ENCODE measurements at places on chromosomes 7 and 10. TPM values are rescaled to one million over a fixed set of nuclear protein-coding genes. Genes with fewer than 3 reads are reported as not detected.

- no peaks in the 10 kb centered on the region for H3K4me1 ChIP-seq
- H3K27ac ChIP-seq: no peak overlapping the region
- no peaks in the 10 kb centered on the region for H3K36me3 ChIP-seq
- H3K27me3 ChIP-seq: no peaks in the 10 kb centered on the region
- H3K4me3 ChIP-seq: no peak overlapping the region
- no peak for DNase-seq
These were observed 79.0 kb upstream of the ODAD2 start for GRCh38 chr10:28077889-28078288.

GRCh38 chr10:72637398-72637857, 11.5 kb upstream of the MICU1 start:
- H3K36me3 ChIP-seq: no peaks in the 10 kb centered on the region
- H3K4me3 ChIP-seq: no peak overlapping the region
- no peak overlapping the region for H3K27ac ChIP-seq
- H3K4me1 ChIP-seq: no peaks in the 10 kb centered on the region

DNA sequence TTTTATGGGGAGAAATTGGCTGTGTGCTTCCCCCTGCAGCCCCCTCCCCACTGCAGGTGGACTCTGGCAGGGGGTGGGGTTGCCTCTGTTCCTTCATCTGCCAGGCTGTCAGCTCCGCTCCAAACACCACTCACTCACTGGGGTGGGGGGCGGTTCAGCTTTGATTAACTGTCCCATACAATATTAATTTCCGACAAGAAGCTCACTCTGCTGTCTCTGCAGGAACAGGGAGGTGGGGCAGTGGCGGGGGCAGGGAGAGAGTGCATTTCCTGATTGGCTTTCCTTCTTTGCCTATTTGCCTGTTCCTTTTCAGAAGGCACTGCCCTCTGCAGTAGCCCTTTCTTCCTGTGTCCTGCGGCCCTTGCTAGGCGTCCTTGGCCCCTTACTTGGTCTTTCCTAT, 500.8 kb downstream of the PLXNA4 start:
- H3K27ac ChIP-seq: no peak overlapping the region
- no peaks in the 10 kb centered on the region for H3K4me1 ChIP-seq
- no peak for DNase-seq
- H3K27me3 ChIP-seq: no peaks in the 10 kb centered on the region
- no peaks in the 10 kb centered on the region for H3K36me3 ChIP-seq

DNA sequence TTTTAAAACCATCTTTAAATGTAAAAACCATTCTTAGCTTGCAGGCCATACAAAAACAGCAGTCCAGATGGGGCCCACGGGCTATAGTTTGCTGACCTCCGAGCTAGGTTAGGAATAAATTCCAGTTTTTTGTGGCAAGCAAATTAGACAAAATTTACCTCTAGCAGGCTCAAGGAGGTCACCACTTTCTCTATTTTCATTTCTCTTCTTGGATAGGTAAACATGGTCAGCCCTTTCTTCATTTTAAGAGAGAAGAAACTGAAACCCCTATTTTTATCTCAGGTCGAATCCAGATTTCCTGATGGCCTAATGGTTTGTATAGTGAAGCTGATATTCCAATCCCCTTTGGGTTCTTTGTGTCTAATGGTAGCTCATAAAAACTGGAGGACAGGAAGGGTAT, 10.7 kb downstream of the IKZF5 start:
- H3K27me3 ChIP-seq: no peaks in the 10 kb centered on the region
- H3K4me3 ChIP-seq: no peak overlapping the region
- H3K4me1 ChIP-seq: no peaks in the 10 kb centered on the region
- no peak overlapping the region for H3K27ac ChIP-seq
- no peaks in the 10 kb centered on the region for H3K36me3 ChIP-seq
- no peak for DNase-seq

- no peak overlapping the region for H3K4me3 ChIP-seq
- peaks cover 11% of the 10 kb centered on the region for H3K27me3 ChIP-seq
These were observed 133.2 kb downstream of the DNAJB6 start for GRCh38 chr7:157470017-157470322.

DNA sequence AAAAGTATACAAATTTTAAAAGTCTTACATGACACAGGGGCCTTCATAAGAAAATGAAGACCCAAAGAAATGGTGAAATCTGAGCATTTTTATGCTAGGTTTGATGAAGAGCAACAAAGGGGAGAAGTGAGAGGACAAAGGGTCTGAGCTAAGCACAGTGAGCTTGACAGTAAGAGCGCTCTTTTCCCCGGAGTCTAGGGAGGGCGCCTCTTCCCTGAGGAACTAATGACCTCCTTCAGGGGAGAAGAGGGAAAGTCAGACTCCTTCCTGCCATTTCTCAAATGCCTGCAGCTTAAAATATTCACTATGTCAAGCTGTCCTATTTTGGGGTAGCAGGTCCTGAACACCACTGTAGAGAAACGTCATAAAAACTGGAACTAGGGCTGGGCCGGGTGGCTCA, 18.1 kb upstream of the PAXIP1 start:
- no peaks in the 10 kb centered on the region for H3K36me3 ChIP-seq
- no peak overlapping the region for H3K27ac ChIP-seq
- H3K4me1 ChIP-seq: no peaks in the 10 kb centered on the region
- H3K4me3 ChIP-seq: no peak overlapping the region

DNA sequence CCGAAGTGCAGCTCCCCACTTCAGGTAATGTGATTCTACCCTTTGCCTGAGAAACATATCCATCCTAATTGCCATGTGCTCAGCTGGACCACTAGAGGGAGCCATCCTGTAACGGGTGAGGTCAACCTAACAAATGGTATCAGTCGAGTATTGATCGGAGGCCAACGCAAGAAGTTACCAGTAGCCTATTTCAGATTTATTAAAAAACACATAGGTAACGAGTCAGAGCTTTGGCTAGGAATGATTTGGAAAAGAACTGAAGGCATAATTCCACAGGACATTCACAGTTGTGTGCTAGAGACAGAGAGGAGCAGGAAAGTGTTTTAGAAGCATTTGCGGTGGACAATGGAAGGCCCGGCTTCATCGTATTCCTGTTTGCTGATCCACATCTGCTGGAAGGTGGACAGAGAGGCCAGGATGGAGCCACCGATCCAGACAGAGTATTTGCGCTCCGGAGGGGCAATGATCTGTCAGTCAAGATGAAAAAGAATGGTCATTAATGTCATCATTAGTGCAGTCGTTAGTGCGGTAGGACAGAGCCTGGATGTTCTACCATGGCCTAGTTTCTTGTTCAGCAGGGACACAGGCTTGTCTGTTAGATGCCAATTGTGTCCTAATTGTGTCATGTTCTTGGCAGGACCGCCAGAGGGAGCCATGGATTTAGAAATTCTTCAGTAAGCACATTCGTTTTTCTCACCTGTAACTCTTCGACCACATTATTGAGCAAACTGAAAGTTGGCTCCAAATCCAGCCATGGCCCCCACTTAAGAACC, 17.5 kb downstream of the ACTA2 start:
- peak; percentile 75 for DNase-seq
- H3K4me1 ChIP-seq: no peaks in the 10 kb centered on the region
- H3K27me3 ChIP-seq: no peaks in the 10 kb centered on the region
- no peak overlapping the region for H3K4me3 ChIP-seq

- peak overlapping the region; percentile 94 for H3K4me3 ChIP-seq
- H3K36me3 ChIP-seq: no peaks in the 10 kb centered on the region
- H3K4me1 ChIP-seq: no peaks in the 10 kb centered on the region
- H3K27ac ChIP-seq: peak overlapping the region; percentile 96
- DNase-seq: no peak
These were observed 718 bp upstream of the FZD1 start for GRCh38 chr7:91263384-91264045.

- no peaks in the 10 kb centered on the region for H3K36me3 ChIP-seq
- no peaks in the 10 kb centered on the region for H3K4me1 ChIP-seq
- H3K27ac ChIP-seq: no peak overlapping the region
- H3K4me3 ChIP-seq: no peak overlapping the region
- no peaks in the 10 kb centered on the region for H3K27me3 ChIP-seq
These were observed 122.6 kb downstream of the LRRC4 start for GRCh38 chr7:127908430-127909258.

DNA sequence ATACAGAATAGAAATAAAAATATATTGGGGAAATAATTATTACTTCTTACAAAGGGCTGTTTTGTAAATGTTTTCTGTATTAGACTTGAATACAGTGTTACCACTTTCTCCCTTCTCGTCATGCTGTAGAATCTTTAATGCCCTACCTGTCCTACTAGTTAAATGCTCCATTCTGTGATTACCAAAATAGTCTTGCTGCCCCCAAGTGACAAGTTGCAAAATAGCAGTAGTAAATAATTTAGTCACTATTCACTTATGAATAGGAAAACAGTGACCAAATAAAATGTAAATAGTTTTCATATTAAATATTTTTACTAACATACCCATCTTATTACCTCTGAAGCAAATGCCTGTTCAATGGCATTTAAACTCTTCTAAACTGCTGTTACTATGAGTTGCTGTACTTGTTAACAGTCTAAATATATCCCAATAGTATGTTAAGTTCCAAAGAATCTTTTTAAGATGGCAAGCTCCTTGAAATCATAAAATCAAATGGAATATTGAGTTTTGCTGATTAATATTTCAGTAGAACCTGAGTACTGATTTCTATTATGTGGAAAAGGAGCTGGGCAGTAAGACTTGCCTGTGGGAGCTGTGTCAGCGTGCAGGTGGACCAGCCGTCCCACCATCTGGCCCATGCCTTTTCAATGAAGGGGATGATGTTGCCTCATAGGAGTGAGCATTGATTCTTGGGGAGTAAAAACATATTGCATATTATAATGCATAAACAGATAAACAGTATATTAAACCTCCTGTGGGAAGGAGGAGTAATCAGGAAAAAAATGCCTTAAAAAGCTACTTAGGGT, 18.1 kb upstream of the OIT3 start:
- no peak overlapping the region for H3K27ac ChIP-seq
- H3K36me3 ChIP-seq: no peaks in the 10 kb centered on the region
- no peak overlapping the region for H3K4me3 ChIP-seq
- DNase-seq: no peak

- no peaks in the 10 kb centered on the region for H3K36me3 ChIP-seq
- no peak overlapping the region for H3K4me3 ChIP-seq
- H3K4me1 ChIP-seq: no peaks in the 10 kb centered on the region
- no peak for DNase-seq
These were observed 15.2 kb upstream of the PPP2R2D start for GRCh38 chr10:131885391-131886165.

DNA sequence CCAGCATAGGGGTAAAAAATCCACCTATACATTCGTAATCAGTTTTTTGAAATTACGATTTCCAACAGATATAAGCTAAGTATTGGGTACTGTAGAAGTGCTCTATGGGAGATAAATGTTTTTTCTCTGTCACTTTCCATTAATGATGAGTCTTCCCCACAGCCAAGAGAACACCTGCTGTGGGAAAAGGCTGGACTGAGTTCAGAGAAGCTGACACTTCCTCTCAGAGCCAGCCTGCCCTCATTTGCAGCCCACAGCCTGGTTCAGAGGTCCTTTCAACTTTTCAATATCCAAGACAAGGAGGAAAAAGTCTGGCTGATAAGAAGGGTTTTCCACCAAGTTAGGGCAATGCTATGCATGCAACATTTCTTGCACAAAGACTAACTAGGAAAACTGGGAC, 64.5 kb upstream of the DNAJB12 start:
- no peak overlapping the region for H3K27ac ChIP-seq
- no peaks in the 10 kb centered on the region for H3K36me3 ChIP-seq
- H3K4me3 ChIP-seq: no peak overlapping the region
- no peaks in the 10 kb centered on the region for H3K27me3 ChIP-seq

- H3K27me3 ChIP-seq: no peaks in the 10 kb centered on the region
- DNase-seq: no peak
- H3K4me3 ChIP-seq: no peak overlapping the region
- no peak overlapping the region for H3K27ac ChIP-seq
These were observed 133.0 kb upstream of the PRKCQ start for GRCh38 chr10:6713120-6713519.

DNA sequence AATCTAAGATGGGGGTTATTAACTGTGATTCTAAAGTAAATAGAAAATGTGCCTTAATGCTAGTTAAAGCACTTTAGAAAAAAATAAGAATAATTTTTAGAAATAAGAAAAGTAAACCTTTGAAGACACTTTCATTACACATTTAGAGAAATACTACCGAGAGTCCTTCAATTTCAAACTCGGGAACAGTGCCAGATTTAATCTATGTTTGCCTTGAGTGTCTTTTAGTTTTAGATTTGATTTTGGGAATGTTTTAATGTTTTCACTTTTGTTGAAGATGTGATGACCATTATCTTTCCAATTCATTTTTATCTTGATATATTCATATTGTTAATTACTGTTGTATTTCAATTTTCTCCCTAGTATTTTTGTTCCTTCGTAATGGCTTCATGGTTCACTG, 592.7 kb upstream of the MGMT start:
- no peak overlapping the region for H3K27ac ChIP-seq
- H3K4me1 ChIP-seq: no peaks in the 10 kb centered on the region
- no peaks in the 10 kb centered on the region for H3K36me3 ChIP-seq
- H3K4me3 ChIP-seq: no peak overlapping the region
- DNase-seq: no peak
- no peaks in the 10 kb centered on the region for H3K27me3 ChIP-seq

- H3K4me1 ChIP-seq: no peaks in the 10 kb centered on the region
- H3K4me3 ChIP-seq: no peak overlapping the region
- DNase-seq: no peak
- H3K27me3 ChIP-seq: no peaks in the 10 kb centered on the region
These were observed 53.0 kb downstream of the HDAC9 start for GRCh38 chr7:18548534-18548933.

DNA sequence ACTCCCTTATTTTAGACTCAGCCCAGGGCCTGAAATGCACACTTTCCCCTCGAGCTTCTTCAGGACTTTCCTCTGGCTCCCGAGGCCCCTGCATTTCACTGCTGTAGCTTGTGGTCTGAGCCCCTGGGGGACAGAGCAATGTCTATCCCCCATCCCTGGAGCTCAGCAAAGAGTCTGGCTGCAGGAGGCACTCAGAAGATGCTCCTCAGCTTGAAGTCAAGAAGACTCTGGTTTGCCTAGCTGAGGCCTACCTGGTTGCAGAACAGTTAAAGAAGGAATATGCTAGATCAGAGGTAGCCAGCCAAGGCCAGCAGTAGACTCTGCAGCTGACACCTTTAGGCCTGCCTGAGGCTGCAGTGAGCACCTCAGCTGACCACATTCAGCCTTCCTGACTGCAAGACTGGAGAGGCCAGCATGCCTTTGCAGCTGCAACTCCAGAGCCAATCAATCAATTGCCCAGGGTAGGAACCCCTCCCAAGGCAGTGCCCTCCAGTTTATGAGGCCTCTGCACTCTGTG, 36.9 kb upstream of the IKZF1 start:
- no peak overlapping the region for H3K27ac ChIP-seq
- H3K4me3 ChIP-seq: no peak overlapping the region
- no peaks in the 10 kb centered on the region for H3K36me3 ChIP-seq
- H3K27me3 ChIP-seq: no peaks in the 10 kb centered on the region
- H3K4me1 ChIP-seq: no peaks in the 10 kb centered on the region

The PRSS37 gene
- not detected for total RNA-seq

The C10orf53 gene
- total RNA-seq: not detected

The DNTT gene
- not detected for total RNA-seq

The THSD7A gene
- 6.9 TPM for total RNA-seq

The HTR7 gene
- 1.8 TPM for total RNA-seq

The SHLD2 gene
- total RNA-seq: 35.1 TPM

The ZNF25 gene
- 23.4 TPM for total RNA-seq

The SVOPL gene
- 0.15 TPM for total RNA-seq

The MKI67 gene
- 0.29 TPM for total RNA-seq

The RET gene
- total RNA-seq: 1.8 TPM

The SUN3 gene
- total RNA-seq: not detected

The HOXA1 gene
- 0.80 TPM for total RNA-seq

The UCN3 gene
- not detected for total RNA-seq
